ENCODE measurements at places on chromosomes 7 and 10.

DNA sequence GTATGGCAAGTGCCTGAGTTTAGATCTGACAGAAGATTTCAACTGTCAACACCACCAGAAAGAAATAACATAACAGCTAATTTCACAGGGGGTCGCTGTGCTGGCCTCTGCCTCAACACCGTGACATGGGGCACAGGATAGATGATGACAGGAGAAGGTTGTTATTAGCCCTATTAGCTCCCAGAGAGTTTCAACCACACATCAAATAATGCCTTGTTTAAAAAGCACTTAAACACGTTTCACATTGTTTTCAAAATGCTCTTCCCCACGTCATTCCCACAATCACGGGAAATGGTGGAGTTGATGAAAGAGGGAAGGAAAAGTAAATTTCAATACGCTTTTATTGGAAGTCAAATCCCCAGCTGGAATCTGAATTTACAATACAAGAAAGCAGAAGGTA is 184.7 kb downstream of the MAGI2 start:
- DNase-seq = no peak

- peak; percentile 71 for DNase-seq
Observed at GRCh38 chr10:60661637-60662036, 116.6 kb upstream of the CDK1 start.

DNA sequence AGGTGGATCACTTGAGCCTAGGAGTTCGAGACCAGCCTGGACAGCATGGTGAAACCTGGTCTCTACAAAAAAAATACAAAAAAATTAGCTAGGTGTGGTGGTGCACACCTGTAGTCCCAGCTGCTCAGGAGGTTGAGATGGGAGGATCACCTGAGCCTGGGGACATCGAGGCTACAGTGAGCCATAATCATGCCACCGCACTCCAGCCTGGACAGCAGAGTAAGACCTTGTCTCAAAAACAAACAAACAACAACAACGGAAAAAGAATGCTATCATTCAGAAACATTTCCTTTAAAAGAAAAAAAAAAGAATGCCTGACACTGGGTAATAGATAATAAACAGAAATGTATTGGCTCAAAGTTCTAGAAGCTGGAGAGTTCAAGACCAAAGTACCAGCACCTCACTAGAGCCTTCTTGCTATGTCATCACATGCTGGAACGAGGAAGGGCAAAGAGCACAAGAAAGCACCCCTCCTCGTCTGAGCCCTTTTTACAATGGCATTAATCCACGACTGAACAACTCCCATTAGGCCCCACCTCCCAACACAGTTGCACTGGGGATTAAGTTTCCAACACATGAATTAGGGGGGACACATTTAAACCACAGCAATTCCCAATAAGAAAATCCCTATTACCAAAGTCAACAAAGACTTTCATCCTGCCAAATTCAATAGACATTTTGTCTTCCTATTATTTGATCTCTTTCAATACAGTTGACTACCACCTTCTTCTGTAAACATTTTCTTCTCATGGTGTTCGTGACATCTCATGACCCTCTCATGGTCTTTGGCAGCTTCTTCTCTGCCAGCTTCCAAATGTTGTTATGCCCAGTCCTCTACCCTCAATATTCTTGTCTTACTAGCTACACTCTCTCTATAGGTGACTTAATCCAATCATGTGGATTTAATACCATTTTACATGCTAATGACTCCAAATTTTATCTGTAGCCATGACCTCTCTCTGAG is 20.0 kb downstream of the AKR1D1 start:
- DNase-seq = no peak

DNA sequence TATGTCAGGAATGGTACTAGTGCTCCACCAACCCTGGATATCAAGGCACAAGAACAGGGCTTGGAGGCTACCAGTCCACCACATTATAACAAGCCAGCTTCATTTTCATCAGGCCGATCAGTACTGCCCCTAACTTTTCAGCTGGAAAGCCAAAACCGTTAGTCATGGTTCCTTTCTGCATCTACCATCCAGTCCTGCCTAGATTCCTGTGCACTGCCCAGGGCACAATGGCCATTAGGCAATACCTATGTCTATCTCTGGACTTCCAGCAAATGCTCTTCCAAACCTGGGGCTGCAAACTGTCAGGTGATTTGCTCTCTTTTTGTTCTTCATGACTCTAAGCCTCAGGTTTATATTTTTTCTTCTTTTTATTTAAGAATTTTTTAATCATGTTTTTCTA is 937.7 kb downstream of the SORCS1 start:
- no peak for DNase-seq

DNA sequence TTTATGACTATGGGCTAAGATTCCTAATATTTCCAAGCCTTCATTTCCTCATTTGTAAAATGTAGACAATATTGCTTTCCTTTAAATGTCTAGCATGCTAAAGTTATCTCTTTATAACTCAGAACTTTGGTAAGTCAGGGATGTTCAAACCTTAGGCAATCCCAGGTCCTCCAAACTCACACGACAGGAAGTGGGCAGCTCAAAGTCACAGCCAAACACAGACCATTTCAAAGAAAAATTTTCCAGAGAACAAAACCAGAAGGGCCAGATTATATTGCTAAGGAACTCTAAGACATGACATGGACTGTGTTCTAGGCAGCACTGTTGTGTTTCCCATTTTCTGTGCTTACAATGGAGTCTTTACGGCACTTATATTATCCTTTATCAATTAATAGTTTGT is 87.8 kb upstream of the DYNC1I1 start:
- DNase-seq = no peak

DNA sequence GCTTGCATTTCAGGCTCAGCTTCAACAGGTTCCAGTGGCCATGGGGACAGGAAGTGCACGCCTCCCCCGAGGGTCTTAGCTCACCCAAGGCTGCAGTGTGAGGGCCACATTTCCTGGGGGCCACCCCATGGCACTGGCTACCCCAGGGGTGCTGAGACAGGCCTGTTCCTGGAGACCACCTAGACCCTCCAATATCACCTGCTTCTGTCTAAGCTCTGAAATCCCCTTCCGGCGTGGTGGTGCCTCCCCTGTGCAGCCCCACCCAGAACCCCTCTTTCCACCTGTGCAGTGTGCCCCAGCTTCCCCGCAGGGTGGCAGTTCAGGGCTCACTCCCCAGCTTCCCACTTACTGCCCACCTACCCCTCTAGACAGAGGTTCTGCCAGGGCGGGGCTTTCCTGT is 83.1 kb downstream of the ADARB2 start:
- no peak for DNase-seq

- no peak for DNase-seq
Observed at GRCh38 chr7:16409777-16410176, 11.6 kb downstream of the CRPPA start.

DNA sequence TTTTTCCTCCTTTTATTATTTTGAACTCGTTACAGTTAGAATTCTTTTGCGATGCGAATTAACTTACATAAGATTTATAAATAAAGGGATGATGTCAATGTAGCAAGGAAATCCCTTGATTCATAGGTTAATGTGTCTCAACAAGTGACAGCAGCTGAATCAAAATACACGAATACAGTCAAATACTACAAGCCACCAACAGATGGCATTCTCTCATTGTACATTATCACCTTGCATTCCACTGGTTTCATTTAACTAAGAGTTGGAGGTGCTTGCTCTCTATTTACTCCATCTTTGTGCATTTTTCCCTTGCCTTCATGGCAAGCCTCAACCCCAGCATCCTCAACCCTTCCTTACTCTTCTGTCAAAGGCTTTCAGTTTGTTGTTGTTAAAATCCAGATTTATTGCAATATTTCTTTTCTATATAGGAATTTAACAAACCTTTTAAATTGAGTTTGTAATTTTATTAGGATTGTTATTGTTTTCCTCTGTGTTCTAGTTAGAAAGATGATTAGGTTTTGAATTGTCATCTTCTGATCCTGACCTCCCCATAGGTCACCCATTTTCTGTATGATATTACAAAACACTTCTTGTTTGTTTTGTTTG is 78.3 kb downstream of the SLC25A40 start:
- peak; percentile 25 for DNase-seq
